ENCODE measurements at places on chromosomes 1 and 21.

- DNase-seq = peak; percentile 98
Measured at GRCh38 chr21:43925096-43925481, 60.1 kb downstream of the AGPAT3 start.

DNA sequence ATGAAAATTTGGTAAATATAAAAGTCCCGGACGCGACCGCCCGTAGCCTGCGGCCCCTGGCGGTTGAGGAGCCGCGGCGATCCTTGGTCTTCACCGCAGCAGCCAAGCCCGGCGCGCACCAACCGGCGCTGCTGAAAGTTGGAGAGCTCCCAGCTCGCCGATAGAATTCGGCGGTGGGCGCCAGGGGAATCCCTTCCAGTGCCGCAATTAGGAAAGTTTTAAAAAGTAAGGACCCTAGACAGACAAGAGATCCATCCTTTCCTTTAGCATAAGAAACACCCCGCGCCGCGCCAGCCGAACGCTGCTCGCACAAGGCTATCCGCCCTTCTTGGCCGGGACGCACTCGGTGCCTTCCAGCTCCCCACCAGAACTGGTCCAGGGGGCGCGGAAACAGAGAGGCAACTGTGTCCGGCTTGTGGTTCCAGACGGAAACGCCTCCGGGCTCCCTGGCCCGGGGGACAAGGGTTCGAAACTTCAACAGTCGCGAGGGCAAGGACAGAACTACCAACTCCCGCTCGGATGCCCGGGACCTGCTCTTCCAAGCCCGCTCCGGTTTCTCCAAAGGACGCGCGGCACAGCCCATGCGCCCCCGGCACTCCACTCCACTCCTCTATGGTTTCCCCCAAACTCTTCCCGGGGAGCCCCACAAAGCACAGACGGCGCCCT is 1.7 kb downstream of the FAM78B start:
- no peak for DNase-seq

DNA sequence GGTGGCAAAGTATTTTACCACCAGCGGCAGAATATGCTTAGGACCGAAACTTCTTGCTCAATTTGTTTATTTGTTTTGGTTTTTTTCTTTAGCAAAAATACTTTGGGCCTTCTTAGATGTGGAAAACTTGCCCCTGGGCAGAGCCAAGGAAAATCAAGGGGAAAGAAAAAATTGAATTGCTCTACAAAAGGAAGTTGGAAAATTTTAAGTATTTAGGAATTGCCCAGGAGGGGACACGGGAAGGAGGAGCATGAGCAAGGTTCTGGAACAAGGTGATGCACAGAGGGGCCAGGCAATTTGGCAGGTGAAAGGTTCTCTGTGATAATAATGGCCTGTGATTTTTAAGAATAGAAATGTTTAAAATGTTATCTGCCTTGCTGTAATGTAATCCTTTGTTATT is 28.6 kb downstream of the SGIP1 start:
- no peak for DNase-seq

DNA sequence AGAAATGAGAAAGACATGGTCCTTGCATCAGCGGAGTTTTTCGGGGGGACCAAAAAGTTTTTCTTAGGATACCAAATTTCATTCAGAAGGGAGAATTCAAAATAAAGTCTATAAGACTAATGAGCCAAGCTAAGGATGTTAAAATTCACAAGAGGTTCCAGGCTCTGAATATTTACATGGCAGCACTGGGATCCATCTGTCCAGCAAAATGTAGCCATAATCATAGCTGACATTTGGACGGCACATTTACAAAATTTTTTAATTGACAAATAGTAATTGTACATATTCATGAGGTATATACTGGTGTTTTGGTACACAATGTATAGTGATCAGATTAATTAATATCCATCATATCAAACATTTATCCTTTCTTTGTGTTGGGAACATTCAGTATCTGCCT is 107.9 kb downstream of the ZNF648 start:
- DNase-seq = no peak

DNA sequence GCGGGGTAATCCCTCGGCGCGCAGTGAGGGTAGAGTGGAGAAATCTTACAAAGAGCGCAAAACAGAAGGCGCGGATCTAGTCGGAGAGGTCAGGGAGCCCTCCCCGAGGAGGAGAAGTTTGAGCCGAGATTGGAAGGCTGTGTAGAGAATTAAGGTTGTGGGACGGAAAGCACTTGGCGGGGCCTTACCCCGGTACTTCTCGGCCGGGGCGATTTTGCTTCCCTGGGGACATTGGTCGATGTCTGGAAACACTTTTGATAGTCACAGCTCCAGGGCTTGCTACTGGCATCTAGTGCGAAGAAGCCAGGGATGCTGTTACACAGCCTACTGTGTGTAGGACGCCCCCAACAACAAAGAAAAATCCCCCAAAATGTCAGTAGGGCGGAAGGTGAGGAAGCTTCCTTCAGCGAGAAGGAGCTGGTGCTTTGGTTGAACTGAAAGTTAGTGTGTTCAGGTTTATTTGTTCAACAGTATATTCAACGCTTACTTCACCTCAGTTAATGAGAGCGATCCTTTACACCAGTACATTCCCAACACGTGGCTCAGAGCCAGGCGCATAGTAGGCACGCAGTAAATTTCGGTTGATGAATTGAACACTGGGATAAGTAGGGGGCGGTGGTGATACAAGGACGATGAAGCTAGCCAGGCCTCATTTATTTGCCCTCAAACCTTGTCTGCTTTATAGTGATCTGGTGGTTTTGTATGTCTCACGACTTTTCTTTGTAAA is 807 bp downstream of the CEP85 start:
- DNase-seq = no peak

- no peak for DNase-seq
Measured at GRCh38 chr1:156232201-156232894, 9.6 kb upstream of the BGLAP start.

DNA sequence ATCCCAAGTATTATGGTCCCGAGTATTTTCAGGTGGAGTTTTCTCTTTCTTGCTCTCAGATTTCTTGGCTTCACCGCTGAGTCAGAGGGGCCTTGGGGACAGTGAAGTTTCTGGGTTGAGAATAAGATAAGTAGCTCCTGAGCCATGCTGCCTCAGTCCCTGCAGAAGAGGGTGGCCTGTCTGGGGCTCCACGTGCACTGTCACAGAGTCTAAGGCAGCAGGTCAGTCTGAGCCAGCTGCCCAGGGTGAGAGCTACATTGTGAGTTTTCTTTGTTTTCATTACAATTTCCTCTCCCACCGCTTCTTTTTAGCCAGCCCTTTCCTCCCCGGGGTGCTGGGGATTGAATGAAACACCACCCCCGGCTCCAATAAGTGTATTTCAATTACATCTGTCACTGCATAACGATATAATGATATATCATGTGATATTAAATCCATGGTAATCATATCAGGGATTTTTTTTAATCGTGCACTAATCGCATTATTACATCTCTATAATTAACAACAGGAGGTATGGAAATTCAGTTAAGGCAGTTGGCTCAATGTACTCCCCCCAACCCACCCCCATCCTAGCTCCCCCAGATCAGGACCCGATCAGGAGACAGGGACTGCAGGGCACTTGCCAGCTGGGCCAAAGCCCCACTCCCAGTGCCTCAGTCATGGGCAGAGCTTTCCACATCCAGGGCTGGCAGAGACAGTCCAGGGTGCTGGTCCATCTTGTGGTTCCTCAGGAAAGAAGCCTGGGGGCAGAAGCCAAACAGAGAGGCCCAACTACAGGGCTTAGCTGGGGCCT is 43.7 kb downstream of the DMAP1 start:
- DNase-seq = no peak

GRCh38 chr1:10687782-10688408 is 108.6 kb downstream of the CASZ1 start:
- no peak for DNase-seq

DNA sequence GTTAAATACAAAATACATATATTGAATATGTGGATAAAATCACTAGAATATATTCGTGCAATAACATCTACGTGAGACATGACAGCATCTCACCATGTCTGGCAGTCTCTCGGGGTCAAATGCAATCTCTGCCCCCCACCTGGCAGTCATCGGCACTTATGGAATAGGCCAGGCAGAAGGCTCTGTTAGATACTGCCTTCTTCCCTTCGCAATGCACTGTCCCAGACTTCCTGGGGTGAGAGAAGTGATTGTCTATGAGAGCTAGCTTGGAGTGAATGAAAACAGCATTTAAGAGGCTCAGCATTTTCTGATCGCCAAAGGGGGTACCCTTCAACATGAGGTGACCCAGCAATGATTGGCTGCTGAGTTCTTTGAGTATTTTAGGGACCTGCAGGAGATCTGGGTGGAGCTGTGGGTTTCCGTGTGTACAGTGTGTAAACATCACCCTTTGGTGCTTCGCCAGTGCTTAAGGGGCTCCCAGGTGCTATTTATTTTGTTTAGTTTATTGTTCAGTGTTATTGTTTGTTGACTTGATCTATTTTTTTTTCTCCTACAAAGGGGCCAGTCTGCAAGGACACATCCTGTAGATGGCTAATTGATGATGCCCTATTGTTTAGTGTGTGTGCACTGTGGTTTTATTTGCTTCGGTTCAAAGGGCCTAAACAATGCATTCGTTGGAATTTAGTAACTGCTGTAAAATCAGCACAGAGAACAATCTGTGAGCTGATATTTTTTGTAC is 10.2 kb downstream of the ERG start:
- DNase-seq = no peak

DNA sequence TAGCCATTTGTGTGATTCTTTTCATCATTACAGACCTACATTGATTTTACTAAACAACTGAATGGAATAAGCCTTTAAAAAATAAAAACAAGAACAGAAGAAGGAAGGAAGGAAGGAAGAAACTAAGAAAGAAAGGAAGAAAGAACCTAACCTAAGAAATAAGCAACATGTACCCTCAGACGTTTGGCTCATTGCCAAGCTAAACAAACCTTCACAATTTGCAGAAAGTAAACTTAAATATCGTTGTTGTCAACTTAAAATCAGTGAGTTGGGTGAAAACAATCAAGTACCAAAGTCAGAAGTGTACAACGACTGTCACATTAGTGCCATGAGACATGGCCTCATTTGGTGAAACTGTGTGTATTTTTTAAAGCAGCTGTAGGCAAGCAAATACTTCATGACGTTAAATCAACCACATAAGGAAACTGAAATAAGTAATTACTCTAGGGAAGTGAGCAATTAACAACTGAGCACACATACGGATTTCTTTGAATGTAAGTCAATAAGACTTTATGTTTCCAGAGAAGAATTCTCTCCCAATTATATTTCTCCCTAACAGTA is 313.1 kb upstream of the TMPRSS15 start:
- no peak for DNase-seq

GRCh38 chr1:220809704-220810103 is 23.0 kb downstream of the MTARC1 start:
- DNase-seq = no peak

- DNase-seq = no peak
Measured at GRCh38 chr1:177174921-177175634, 4.3 kb downstream of the BRINP2 start.

GRCh38 chr1:101474039-101474665 is 237.3 kb downstream of the S1PR1 start:
- no peak for DNase-seq

DNA sequence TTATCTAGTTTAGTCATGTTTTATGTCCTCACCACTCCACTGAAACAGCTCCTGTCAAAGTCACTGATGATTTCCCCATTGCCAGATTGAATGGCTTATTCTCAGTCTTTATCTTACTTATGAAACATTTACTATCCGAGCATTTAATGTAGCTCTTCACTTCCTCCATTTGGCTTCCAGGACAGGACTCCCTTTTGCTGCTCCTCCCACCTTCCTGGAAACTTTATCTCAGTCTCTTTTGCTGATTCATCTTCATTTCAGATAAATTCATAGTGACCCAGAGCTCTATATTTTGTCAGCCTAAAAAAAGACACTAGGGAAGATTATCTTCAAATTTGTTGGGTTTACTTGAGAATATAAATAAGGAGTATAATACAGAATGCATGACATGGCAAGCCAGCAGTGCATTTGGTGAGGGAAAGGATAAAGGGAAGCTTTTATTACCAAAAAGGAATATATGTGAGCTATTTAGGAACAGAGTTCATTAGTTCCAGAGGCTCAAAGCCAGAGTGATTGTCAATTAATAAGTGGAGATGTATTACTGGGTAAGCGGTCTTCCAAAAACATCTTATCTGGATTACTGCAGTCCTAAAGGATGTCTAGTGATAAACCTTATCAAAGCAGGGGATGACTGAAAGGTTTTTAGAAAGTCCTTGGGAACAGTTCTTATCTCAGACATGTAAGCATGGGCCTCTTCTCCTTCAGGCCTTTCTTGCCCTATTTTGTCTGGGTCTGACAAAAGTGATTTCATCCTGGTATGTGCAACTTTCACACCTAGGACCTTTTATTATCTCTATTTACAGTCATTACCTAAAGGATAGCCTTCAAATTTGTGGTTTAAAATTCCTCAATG is 25.6 kb downstream of the IL23R start:
- DNase-seq = no peak

DNA sequence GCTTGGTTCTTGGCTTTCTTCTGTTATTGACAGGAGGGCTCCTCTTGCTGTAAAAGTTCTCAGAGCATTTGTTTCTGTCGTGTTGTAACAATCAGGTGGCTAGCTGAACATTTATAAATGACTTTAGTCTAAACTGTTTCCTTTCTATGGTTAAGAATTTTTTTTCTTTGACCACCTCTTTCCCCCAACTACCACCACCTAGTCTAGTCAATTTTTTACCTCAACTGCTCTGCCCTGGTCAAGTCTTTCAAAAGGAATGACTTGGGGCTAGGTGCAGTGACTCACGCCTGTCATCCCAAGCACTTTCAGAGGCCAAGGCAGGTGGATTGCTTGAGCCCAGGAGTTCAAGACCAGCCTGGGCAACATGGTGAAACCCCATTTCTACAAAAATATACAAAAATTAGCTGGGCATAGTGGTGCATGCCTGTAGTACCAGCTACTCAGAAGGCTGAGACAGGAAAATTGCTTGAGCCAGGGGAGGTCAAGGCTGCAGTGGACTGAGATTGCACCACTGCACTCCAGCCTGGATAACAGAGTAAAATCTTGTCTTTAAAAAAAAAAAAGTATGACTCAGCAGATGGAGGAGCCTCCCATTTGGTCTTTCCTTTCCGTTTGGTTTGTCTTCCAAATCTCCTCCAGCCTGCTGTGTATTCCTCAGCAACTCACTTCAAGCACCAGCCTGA is 40.7 kb downstream of the MAP3K21 start:
- no peak for DNase-seq

- no peak for DNase-seq
Measured at GRCh38 chr1:167268347-167268787, 47.7 kb downstream of the POU2F1 start.

DNA sequence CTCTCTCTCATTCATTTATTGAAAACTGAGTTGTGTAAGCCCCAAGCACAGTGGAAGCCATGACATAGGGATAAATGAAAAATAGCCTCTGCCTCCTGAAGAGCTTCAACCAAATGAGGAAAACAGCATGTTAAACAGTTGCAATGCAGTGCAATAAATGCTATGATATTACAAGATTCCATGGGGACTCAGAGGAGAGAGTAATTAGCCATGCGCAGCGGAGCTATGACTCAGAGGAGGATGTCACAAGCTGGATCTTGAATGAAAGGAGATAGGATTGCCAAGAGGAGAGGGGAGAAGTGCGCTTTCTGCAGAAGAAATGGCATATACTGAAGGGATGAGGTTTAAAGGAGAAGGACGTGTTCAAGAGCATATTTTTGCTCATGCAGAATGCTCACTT is 231.3 kb upstream of the PLXNA2 start:
- no peak for DNase-seq

GRCh38 chr1:19534281-19534680 is 48.9 kb upstream of the CAPZB start:
- no peak for DNase-seq

Data from large intestine (tissue), 12 donors.